ENCODE measurements at places on chromosomes 4 and X. TPM values are rescaled to one million over a fixed set of nuclear protein-coding genes. Genes with fewer than 3 reads are reported as not detected.

Gene ARHGAP10
- total RNA-seq, result 96.2 TPM

Gene P2RY8
- 1.7 TPM for total RNA-seq

Gene GLOD5
- not detected for total RNA-seq

Gene CMC4
- 19.0 TPM for total RNA-seq

Gene ATXN3L
- not detected for total RNA-seq

Gene UGT2A1
- not detected for total RNA-seq

Gene ADGRG4
- under 0.01 TPM for total RNA-seq

Gene ENAM
- not detected for total RNA-seq

Gene KIAA1210
- not detected for total RNA-seq

Gene HS3ST1
- total RNA-seq, result 16.3 TPM

Gene ANKRD50
- 21.0 TPM for total RNA-seq

Gene NHS
- total RNA-seq, result 4.0 TPM

Gene CXorf49B
- not detected for total RNA-seq

Gene CDS1
- not detected for total RNA-seq

Gene SMARCA1
- total RNA-seq, result 30.1 TPM

Gene FATE1
- not detected for total RNA-seq

Gene DCLK2
- 4.9 TPM for total RNA-seq

Gene IQSEC2
- total RNA-seq, result 14.8 TPM

Gene SH3RF1
- total RNA-seq, result 28.5 TPM

Gene BEX5
- 5.8 TPM for total RNA-seq

Gene GNRHR
- not detected for total RNA-seq

Gene PSAPL1
- 0.25 TPM for total RNA-seq

Gene AADAT
- 4.7 TPM for total RNA-seq

Gene CXXC4
- 0.63 TPM for total RNA-seq

Gene RXFP1
- not detected for total RNA-seq

Gene HPGDS
- 3.6 TPM for total RNA-seq

Gene MAGEC2
- total RNA-seq, result not detected

Gene SMR3B
- total RNA-seq, result not detected

Gene PNMA3
- total RNA-seq, result 0.32 TPM

Gene HTATSF1
- total RNA-seq, result 42.6 TPM

Gene MGARP
- total RNA-seq, result 8.3 TPM

Gene NKX3-2
- 1.7 TPM for total RNA-seq

Gene PCYT1B
- total RNA-seq, result 0.25 TPM

Gene GRID2
- total RNA-seq, result not detected

Gene NDST4
- total RNA-seq, result not detected

Gene GABRB1
- total RNA-seq, result not detected

Gene SSX5
- total RNA-seq, result not detected

All from omental fat pad (tissue), 4 donors.